ENCODE measurements at places on chromosomes 3 and 15.

- no peak for DNase-seq
These were observed 531.2 kb upstream of the SEMA6D start for GRCh38 chr15:47186075-47186474.

DNA sequence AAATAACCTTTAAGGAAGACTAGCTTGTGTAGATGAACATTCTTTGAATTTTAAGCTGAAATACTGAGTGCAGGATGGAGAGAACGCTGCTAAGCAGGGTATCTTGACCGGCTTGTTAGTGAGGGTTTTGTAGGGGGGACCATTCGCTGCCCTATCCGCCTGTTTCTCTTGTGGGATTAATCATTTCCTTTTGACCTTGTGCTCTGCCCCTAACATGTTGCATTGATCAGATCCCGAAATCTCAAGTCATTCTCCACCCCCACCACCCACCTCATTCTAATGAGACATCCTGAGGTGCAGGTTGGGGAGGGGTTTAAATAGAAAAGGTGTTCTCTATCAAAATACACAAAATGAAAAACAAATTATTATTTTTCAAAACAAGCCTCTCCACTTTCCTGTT, 32.8 kb downstream of the TRIM71 start:
- DNase-seq: no peak

GRCh38 chr3:31311559-31311958, 221.2 kb upstream of the STT3B start:
- DNase-seq: no peak

GRCh38 chr3:197293605-197294237, 4.7 kb downstream of the DLG1 start:
- no peak for DNase-seq

Data from activated CD4-positive, alpha-beta T cell treated with anti-CD3 and anti-CD28 coated beads, Interleukin-10, Interleukin-2, amounts not matched to agents 100 ng/mL and 50 ng/mL, durations not matched to agents 16 hours and 8 hours (primary cell).